Dermis blood vessel endothelial cell (primary cell): ENCODE measurements at places on chromosomes 7 and 10. TPM values are rescaled to one million over a fixed set of nuclear protein-coding genes. Genes with fewer than 3 reads are reported as not detected.
A peak's percentile ranks its signal among the peaks of the same experiment; 100 is the strongest.

DNA sequence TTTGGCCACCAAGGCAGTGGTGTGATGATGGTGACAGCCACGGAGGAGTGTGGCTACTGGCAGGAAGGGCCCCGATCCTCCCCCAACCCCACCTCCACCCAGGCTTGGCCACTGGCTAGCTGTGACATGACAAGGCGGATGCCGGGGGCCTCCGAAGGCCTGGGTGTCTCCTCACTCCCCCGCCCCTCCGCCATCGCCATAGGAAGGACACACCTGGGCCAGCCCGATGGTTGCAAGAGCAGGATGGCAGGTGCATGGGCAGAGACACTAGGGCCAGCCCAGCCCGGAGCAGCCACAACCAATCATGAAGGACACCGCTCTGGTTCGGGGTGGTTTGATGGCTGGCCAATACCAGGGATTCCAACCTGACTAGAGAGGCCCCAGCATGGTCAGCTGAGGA, 81.0 kb downstream of the PTPRN2 start:
- DNase-seq = no peak

DNA sequence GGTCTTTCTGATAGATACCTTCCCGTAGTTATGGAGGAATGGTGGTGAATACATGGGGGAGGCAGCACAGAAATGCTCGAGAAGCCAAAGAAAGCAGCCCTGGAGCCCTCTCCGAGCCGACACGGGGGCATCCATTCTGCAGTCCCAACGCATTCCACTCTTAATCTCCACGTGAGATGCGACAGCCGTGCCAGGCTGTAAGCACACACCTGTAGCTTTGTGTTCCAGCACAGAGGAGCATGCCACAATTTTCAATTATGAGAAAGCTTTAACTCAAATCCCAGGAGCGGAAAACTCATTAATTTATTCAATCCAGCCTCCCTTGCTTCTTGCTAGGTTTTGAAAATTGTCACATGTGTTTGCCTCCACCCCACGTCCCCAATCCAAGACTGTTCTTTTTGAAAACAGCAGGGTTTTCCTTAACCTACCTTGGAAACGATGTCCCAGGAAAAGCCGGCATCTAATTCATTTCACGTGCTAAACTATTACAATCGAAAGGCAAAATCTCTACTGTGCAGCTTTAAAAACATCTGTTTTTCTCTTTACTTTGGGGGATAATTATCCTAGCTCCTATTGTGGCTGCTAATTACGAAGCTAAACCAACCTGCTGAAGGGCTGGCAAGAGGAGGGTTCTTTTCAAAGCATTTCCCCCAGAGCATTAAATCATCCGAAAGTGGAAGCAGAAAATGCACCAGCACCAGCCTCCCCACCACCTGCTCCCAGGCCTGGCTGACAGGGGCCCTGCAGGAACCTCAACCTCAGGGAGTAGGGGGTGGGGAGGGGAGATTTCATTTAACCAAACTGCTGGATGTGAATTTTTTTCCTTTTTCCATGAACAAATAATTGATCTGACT, 56.0 kb upstream of the CHST15 start:
- no peak for DNase-seq

DNA sequence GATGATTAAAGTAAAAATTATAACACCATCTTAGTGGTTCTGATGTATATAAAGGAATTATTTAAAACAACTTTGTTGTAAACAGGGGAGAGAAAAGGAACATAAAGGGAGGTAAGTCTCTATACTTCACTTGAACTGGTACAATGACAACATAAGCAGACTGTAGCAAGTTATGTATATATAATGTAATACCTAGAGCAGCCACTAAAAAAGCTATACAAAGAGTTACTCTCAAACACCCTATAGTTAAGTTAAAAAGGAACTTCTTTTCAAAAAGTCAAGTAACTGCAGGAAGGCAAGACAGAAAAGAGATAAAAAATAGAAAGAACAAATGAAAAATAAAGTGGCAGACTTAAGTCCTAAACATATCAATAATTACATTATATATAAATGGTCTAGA, 82.3 kb downstream of the ZNF503 start:
- DNase-seq = no peak

DNA sequence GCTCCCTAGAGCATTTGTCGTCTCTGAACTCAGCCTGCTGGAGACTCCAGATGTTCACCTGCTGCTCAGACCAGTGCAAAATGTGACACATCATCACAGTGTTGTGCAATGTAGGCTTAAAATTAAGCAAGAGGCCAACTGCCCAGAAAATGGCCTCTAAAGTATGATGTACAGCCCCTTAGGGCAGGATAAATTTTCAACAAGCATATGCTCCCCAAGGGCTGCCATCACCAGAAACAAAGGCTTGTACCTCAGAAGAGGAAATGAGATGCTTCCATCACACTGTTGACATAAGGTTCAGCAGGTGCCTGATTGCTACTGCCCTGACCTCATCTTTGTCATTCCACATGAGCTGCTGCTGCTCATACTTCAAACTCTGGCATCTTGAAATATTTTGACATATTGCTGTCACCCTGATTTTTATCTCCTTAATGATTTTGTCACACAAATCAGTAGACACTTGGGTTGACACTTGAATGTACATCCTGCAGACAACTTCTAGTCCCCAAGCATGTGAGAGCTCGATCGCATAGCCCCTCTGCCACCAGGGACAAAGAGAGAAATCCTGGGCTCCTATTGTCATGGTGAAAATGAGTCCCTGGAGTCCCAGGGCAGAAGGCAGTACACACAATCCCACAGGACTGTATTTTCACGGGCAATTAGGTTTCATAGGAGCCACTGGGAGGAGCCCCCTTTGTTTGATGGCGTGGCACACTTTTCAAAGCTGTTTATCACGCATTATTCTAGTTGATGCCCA, 219.7 kb upstream of the STK17A start:
- no peak for DNase-seq

- no peak for DNase-seq
Measured at GRCh38 chr7:99791021-99791420, 7.0 kb upstream of the CYP3A4 start.

- DNase-seq = peak; percentile 63
Measured at GRCh38 chr7:45574669-45575500, 717 bp downstream of the ADCY1 start.

DNA sequence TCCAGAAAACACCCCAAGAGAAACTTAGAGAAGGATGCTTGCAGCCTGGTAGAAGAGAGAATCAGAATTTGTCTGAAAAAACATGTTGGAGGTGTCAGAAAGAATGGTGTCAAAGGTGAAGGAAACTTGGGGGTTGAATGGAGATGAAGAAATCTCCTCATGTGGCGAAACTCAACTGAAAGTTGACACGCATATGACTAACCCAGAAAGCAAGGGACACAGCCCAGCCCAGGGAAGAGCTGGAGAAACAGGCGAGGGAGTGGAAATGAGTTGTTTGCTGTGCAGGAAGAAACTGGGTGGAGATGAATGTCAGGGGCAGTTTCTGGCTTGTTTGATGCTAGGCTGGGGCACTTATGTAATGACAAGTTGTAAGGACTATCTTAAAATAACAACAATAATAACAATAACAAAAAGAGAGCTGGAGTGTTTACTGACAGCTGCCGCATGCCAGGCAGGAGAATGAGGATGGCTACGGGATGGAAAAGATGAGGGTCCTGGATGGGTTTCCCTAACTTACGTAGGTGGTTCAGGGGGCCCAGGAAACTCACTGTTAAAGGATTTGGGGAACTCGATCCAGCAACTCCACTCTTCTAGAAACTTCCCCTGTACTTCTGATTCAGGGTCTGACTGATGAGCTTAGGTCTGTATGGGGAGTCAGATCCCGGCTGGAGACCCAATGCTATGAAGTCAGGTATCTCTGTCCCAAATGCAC, 57.4 kb downstream of the MAP3K8 start:
- DNase-seq = no peak

GRCh38 chr7:111264981-111265380, 174.1 kb downstream of the LRRN3 start:
- DNase-seq = no peak

- DNase-seq = no peak
Measured at GRCh38 chr7:95250571-95250970, 73.8 kb downstream of the PON1 start.

GRCh38 chr7:91149341-91150246, 114.6 kb upstream of the FZD1 start:
- DNase-seq = no peak

GRCh38 chr7:8435590-8436545, 2.5 kb downstream of the NXPH1 start:
- no peak for DNase-seq

- no peak for DNase-seq
Measured at GRCh38 chr7:141641876-141642275, 60.1 kb downstream of the DENND11 start.

GRCh38 chr7:26097837-26098668, 53.9 kb upstream of the NFE2L3 start:
- DNase-seq = no peak

Gene NANOS1
- 0.09 and 0.17 TPM in 2 replicates for total RNA-seq

Gene GRID2IP
- 0.05 TPM in 1 of 2 replicates, not detected in the other for total RNA-seq

Gene OPALIN
- not detected in 2 replicates for total RNA-seq

Gene RTKN2
- 0.17 and 0.33 TPM in 2 replicates for total RNA-seq

Gene ATP6V0E2
- total RNA-seq = 12.1 and 31.3 TPM in 2 replicates

Gene PRLHR
- total RNA-seq = not detected in 2 replicates
